T-helper 17 cell (primary cell): ENCODE measurements at places on chromosomes 5 and 9.
A peak's percentile ranks its signal among the peaks of the same experiment; 100 is the strongest.

GRCh38 chr9:89961616-89962341, 357.0 kb downstream of the GADD45G start:
- peaks cover 32% of the 10 kb centered on the region for H3K27me3 ChIP-seq
- H3K27ac ChIP-seq: peak overlapping the region; percentile 75
- peak overlapping the region; percentile 75 for H3K4me3 ChIP-seq
- no peak for DNase-seq

DNA sequence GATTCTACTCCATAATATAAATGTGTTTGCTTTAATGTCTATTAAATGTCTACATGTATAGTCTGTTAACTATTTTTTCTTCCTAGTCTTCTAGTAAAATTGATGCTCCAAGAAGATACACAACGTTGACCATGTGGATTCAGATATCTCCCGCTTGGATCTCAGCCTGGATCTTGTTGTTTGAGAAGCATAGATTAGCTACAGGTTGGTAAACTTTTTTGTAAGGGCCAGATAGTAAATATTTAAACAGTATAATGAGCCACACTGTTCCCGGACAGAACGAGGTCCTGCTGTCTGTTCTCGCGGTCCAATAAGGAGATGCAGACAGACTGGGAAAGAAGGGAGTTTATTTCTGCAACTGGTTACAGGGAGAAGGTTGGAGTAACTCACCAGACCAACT, 86.2 kb upstream of the IL12B start:
- no peaks in the 10 kb centered on the region for H3K27me3 ChIP-seq
- H3K4me3 ChIP-seq: no peak overlapping the region
- no peak overlapping the region for H3K27ac ChIP-seq
- H3K36me3 ChIP-seq: no peaks in the 10 kb centered on the region
- H3K4me1 ChIP-seq: peaks cover 32% of the 10 kb centered on the region

DNA sequence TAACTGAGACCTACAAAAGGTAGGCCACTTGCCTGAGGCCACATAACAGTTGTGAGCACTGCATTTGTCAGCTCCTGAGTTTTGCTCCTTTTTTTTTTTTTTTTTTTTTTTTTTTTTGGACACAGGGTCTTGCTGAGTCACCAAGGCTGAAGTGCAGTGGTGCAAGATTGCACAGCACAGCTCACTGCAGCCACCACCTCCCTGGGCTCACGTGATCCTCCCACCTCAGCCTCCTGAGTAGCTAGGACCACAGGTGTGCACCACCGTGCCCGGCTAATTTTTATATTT, 37.1 kb downstream of the LAMC3 start:
- H3K27ac ChIP-seq: no peak overlapping the region
- no peak for DNase-seq
- H3K4me3 ChIP-seq: no peak overlapping the region
- no peaks in the 10 kb centered on the region for H3K4me1 ChIP-seq
- H3K27me3 ChIP-seq: peaks cover 16% of the 10 kb centered on the region
- H3K36me3 ChIP-seq: peaks cover 3% of the 10 kb centered on the region

DNA sequence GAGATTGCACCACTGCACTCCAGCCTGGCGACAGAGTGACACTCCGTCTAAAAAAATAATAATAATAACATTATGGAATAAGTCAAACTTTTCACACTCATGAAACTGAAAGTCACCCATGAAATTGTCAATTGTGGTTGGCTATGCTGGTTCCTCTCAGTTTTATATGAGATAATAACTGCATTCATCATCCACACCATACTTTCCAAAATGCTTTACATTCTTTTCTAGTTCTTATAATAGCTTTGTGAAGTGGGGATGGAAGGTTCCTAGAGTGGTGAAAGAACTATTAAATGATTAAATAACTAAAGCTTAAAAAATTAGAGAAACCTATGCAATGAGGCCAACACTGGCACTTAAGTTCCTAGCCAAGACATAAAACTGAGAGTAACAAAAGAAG, 12.6 kb upstream of the ASPN start:
- no peaks in the 10 kb centered on the region for H3K4me1 ChIP-seq
- no peak overlapping the region for H3K27ac ChIP-seq
- no peaks in the 10 kb centered on the region for H3K27me3 ChIP-seq
- no peak overlapping the region for H3K4me3 ChIP-seq
- no peak for DNase-seq
- H3K36me3 ChIP-seq: no peaks in the 10 kb centered on the region

GRCh38 chr9:75890472-75891276, at the start of gene PCSK5:
Gene PCSK5 (plus strand): TSS chr9:75890673. CDS start chr9:75891182, 509 bp downstream.
- H3K27me3 ChIP-seq: peaks cover 20% of the 10 kb centered on the region
- H3K4me1 ChIP-seq: peaks cover 41% of the 10 kb centered on the region
- peak within 1 kb of the TSS; percentile 89 for H3K27ac ChIP-seq
- H3K36me3 ChIP-seq: no peaks in the 10 kb centered on the region
- peak; percentile 75 for DNase-seq
